ENCODE measurements at places on chromosomes 3 and 15.

DNA sequence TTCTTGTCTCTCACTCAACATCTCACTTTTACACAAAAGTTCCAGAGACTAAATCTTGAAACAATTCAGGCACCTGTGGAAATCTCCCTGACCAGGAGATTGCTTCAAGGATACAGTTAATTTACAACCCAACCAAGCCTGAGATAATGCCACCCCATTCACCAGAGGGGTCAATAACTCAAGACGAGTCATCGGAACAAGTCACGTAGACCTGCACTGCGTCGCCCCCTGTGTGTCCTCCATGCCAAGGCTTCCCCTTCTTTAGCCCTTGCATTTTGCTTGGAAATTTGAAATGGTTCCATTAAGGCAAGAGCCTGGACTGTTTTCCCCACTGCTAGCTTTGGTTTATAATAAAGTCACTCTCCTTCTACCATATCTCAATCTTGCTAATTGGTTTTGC lies 129.0 kb upstream of the NEO1 start:
- no peak for DNase-seq

DNA sequence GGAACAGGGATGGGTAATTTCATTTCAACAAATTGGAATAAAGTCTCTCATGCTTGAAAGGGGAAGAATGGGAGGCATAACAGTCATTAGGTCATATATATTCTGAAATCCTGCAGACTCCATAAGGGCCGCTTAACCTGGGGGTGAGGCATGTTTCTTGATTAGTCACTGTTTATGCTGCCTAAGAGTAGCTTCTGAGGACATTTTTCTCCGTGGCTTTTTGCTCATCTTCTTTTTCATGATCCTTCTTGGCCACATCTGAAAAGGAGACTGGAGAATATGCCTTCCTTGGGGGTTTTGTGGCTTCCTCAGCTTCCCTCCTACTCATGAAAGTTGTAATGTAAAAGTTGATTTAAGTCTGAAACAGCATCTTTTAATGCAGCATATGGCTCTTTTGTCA lies 20.0 kb upstream of the CFAP20DC start:
- DNase-seq: no peak

GRCh38 chr3:69115731-69116130 lies 6.7 kb downstream of the LMOD3 start:
- DNase-seq: no peak

DNA sequence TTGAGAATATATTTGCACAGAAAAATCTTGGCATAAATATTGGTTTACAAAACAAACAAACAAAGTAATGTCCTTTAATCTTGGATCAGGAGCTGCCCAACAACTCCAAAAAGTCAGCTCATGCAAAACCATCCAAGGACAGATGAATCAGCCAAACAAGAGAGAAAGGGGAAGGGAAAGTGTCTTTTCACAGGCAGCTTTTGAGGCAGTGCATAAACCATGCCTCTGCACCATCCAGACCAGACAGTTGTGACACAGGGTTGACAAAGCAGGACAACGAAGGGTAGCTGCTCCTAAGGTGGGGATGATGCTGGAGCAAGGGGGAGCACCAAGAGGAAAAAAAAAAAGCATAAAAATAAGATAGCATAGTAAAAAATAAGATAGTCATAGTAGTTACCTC lies 8.7 kb downstream of the CD86 start:
- DNase-seq: no peak

GRCh38 chr3:63911509-63911872 lies 692 bp downstream of the SCAANT1 start:
- no peak for DNase-seq

DNA sequence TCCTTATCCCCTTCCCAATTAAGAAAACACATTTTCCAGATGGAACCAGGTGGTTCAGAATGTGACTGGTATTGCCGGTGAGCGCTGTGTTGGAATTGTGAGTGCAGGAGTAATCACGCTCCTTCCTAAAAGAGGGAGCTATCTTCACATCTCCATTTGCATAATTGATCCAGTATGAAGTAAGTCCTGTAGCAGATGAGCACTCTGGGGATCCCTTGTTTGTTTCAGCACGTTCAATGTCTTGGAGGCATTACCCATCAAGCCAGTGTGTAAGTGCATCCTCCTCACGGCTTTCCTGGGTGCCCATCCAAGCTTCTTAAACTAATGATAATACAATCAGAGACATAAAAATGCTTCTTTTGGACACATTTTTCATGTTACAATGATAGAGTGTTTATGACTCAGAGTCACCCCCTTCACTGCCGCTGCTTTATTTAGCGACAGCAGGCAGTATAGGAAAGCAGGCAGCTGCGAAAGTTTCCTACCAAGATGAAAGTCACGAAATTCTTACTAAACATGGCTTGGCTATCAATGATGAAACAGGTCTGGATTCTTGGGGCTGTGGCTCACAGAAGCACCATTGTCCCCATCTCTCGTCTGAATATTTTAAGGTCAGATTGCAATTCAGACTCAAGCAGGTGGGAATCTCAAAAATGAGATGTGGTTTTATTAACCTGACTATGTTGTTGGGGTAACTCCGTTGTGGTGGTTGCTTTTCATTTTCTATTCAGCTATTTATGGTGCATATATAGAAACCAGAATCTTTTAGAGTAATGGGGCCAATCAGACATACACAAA lies 346.3 kb upstream of the MDFIC2 start:
- DNase-seq: no peak

DNA sequence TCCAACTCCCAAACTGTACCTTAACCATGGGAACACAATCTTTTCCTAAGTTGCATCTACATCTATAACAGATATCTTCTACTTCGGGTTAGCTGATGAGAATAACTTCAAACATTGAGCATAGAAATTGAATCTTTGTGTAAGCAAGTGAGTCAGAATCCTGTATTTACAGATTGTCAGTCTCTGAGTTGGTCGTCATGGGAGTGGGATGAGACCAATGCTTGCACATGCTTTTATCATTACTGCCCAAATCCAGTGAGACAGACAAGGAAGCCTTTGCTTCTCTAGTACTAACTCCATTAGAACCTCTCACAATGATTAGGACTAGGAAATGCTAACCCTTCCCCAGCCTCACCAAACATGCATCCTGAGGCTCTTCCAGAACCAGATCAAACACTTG lies 587.1 kb upstream of the ZNF717 start:
- no peak for DNase-seq

DNA sequence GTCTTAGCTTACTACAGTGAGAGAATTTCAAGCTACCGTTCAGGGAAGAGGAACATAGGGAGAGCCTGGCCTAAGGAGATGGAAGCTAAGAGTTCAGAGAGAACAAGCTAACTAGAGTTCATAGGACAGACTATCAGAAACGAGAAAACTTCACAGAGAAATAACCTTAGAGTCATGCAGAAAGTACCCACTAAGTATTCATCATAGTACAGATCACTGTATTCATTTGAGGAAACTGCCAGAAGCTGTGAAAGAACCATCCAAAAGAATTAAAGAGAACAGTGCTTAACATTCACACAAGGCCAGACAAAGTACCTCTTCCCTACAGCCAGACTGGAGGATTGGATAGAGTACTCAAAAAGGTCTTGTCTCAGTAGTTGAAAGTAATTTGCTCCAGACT lies 15.2 kb upstream of the GBE1 start:
- DNase-seq: no peak
